ENCODE measurements at places on chromosomes 5 and 9.

GRCh38 chr5:178279723-178280438 is 47.3 kb upstream of the PHYKPL start:
- no peak for DNase-seq

GRCh38 chr5:41334758-41335157 is 121.4 kb upstream of the C6 start:
- DNase-seq = no peak

DNA sequence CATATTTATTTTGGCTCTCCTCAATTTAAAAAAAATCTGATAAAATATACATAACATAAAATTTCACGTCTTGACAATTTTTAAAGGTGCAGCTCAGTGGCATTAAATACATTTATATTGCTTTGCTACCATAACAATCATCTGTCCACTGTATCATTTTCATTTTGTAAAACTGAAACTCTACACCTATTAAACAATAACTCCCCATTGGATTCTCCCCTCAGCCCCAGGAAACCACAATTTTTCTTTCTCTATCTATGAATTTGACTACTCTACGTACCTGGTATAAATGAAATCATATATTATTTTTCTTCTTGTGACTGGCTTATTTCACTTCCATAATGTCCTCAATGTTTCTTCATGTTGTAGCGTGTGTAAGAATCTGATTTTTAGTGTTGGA is 563.5 kb downstream of the PRR16 start:
- DNase-seq = no peak

DNA sequence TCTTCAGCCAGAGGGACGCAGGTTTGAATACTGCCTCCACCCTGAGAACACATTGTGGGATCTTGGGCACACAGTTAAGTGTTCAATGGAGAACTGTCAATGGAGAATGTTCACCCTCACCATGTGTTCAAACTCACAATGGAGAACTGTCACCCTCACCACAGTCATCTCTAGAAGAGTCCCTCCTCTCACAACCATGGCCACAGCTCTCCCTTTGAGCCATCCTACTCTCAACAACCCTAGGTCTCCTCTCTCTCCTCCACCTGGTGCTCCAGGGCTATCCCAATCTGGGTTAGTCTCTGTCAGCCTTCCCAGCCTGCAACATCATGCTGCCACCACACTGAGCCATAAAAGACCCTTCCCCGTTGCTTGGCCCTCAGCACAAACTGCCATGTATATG is 36.3 kb upstream of the HAND1 start:
- DNase-seq = no peak

DNA sequence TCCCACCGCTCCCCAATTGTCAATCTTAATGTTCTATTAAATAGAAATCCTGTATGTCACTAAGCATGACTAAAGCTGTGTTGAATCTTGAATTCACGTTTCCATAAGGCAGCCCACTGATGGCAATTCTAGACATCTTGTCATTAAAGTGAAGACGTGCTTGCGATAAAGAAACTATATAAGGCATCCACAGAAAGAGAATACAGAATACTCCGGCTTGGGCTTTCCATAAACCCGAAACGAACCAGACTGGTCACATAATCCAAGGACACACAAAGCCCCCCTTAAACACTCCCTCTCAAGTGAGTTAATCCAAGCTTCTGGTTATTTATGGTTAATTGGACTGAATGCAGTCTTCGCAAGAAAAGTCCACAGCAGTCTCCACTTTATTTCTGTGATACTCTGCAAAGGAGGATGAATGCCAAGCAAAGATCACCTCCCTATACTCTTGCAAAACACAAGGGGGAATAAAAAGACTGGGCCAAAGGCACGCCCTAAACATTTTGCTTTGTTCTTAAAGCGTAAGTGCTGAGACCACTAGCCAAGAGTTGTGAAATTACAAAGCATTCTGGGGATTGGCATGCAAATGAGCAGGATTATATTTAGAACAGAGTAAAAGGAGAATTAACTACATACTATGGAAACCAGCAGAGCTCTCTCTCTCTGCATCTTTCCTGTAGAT is 54.7 kb downstream of the DPYSL3 start:
- no peak for DNase-seq

DNA sequence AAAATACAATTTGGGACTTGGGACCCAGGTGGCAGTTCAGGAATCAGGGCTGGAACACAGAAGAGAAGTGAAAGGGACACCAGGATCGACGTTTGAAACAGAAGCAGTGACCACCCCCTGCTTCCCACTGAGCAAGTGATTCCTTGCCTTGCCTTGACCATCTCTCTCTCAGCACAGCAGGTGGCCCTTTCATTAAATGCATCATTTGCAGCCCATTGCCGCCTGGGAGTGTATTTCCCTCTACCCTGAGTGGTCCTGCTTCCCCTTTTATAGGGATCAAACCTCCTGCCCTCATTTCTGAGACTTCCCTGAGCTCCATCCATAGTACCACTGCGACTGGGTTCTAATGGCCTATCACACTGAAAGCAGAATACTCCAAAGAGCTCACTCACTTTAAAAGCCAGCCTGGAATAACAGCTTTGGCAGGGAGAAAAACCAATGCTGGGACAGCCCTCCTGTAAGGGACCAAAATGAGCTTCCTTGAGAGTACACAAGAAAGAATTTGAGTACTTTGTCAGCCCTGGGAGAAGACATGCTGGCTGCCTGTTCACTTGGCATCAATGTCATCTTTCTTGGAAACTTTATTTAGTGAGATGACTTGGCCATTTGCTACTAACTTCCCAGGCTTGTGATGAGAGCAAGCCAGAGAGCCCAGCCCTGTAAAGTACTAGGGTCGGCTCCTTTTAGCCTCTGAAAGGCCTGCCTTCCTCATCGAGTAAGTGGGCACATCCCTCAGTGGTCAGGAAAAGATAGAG is 149.7 kb downstream of the SLIT3 start:
- no peak for DNase-seq

Data from T-helper 17 cell (primary cell).